ENCODE measurements at places on chromosomes 3 and 15. TPM values are rescaled to one million over a fixed set of nuclear protein-coding genes. Genes with fewer than 3 reads are reported as not detected.

Gene RTP3
- total RNA-seq, result 0.68 TPM

Gene CLRN1
- total RNA-seq, result not detected

Gene NDN
- 121 TPM for total RNA-seq

Gene C3orf20
- total RNA-seq, result 0.28 TPM

Gene GP9
- total RNA-seq, result not detected

Gene ISL2
- 2.4 TPM for total RNA-seq

Gene TGFBR2
- total RNA-seq, result 53.0 TPM

Gene GRM7
- total RNA-seq, result 1.5 TPM

Gene TTLL13
- total RNA-seq, result not detected

Gene CAMK1
- total RNA-seq, result 74.4 TPM

Gene SCAANT1
- not detected for total RNA-seq

Gene GYG1
- 37.4 TPM for total RNA-seq

Gene CCR8
- total RNA-seq, result not detected

Gene NOX5
- 0.05 TPM for total RNA-seq

Gene MYO5C
- 53.5 TPM for total RNA-seq

Gene KCNMB2
- not detected for total RNA-seq

Gene GLDN
- total RNA-seq, result 1.4 TPM

Gene SLC35G2
- total RNA-seq, result 2.9 TPM

Gene LRRC34
- 5.4 TPM for total RNA-seq

Gene LRTM1
- 2.0 TPM for total RNA-seq

Gene KY
- total RNA-seq, result 1.7 TPM
